HT-29 (cell line): ENCODE measurements at places on chromosomes 13 and 19.
A peak's percentile ranks its signal among the peaks of the same experiment; 100 is the strongest.

GRCh38 chr19:18763674-18764590 lies 27.2 kb downstream of the COMP start:
- DNase-seq = peak; percentile 25

- DNase-seq = no peak
Measured at GRCh38 chr19:16459680-16460079, 12.1 kb downstream of the EPS15L1 start.

GRCh38 chr13:59229861-59230260 lies 933.9 kb downstream of the DIAPH3 start:
- DNase-seq = no peak

DNA sequence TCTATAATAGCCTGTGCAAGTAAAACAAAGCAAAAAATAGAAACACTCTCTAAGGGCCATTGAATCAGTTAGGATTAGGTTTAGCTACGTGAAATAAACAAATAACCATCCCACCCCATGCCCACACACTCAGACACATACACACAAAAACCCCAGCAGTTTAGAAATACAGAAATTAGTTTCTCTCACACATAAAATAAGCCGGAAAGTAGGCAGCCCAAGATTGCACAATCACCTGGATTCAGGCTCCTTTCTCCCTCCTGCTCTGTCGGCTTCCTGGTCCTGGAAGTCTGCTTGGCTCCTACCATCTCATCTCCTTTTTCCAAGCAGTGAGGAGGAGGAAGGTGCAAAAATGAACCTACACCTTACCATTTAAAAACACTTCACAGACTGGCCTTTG lies 22.6 kb upstream of the USP12 start:
- DNase-seq = no peak

DNA sequence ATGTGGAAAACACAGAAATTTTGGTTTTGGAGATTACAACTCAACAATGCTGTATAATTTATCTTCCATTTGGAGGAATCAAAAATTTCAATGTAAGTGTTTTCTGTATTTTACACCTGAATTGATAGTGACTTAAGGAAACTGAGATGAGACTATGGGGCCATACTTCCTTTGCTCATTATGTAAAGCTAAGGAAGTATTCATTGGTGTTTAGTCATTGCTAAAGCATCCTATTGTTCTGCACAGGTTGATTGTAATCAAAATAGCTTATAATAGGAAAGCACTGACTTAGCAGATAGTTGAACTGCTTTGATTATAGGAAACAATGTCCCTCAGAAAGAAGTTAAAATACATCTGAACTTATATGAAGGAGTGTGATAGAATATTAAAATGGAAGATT lies 244.4 kb upstream of the SLITRK5 start:
- no peak for DNase-seq

DNA sequence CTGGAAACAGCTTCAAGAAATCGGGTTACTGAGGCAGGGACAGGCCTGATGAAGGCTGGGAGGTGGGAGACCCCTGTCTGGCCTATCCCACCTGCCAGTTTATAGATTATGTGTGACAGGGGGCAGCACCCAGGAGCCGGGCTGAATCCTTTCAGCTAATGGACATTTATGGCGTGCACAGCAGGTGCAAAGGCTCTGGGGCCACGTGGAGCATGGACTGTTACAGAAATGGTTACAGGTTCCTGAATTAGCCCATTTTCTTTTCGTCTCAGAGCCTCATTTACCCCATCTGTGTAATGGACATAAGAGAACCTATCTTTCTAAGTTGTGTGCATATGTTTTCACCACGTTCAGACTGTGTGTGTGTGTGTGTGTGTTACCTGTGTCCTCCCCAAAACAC lies 34.4 kb upstream of the TNFAIP8L1 start:
- DNase-seq = no peak

- DNase-seq = peak; percentile 91
Measured at GRCh38 chr19:48962029-48962848, 2.9 kb upstream of the FTL start.
